ENCODE measurements at places on chromosomes 12 and 14.

DNA sequence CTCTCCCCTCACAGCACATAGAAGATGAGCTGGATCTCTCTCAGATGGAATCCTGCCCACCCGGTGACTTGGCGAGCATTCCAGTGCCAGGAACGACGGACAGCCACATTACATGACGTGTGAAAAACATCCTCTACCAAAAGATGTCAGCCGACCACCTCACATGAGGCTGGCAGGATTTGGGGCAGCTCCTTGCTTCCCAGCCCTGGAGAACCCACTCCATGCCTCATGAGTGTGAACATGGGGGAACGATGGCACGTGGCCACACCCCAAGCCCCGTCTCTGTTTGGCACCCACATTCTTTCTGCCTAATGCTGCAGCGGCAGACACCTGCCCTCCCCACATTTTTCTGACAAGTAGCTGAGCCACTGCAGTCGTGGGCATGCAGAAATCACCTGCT lies 202.5 kb downstream of the CALM1 start:
- H3K27ac ChIP-seq: no peak overlapping the region
- no peaks in the 10 kb centered on the region for H3K27me3 ChIP-seq
- H3K4me3 ChIP-seq: no peak overlapping the region
- peaks cover 9% of the 10 kb centered on the region for H3K4me1 ChIP-seq

DNA sequence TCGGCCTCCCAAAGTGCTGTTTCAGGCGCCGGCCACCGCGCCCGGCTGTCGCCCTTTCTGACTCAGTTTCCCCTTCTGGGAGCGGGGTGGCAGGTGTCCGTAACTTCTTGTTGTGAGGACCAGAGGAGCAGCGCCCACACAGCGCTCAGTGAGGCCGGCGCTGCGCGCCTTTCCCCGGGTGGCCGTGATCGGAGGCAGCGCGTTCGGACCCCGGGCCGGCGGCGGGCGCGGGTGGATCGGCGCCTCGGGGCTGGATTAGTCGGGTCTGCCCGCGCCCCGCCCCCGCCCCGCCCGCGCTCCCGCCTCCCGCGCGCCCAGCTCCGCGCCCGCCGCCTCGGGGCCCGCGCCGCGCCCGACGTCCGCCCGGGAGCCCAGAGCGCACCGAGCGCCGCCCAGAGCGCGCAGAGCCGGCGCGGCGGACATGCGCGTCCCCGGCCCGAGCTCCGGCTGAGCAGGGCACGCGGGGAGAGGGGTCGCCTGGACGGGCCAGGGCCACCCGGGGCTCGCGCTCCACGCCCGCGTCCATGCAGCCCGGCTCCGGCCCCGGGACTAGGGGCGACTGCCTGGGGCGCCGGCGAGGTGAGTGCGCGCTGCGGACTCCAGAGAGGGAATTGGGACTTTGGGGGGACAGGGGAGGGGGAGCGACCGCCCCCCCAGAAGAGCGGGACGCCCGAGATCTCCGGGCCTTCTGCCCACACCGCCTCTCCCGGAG lies 50.6 kb downstream of the LRCOL1 start:
- H3K36me3 ChIP-seq: no peaks in the 10 kb centered on the region
- no peak overlapping the region for H3K27ac ChIP-seq
- peak; percentile 36 for DNase-seq
- peak overlapping the region; percentile 93 for H3K4me3 ChIP-seq

GRCh38 chr12:95995238-95996031 lies 709 bp downstream of the HAL start:
- no peak overlapping the region for H3K27ac ChIP-seq
- H3K27me3 ChIP-seq: peaks cover 4% of the 10 kb centered on the region
- H3K36me3 ChIP-seq: peaks cover 3% of the 10 kb centered on the region
- DNase-seq: no peak
- no peak overlapping the region for H3K4me3 ChIP-seq

GRCh38 chr14:97052001-97052400 lies 254.8 kb downstream of the VRK1 start:
- no peaks in the 10 kb centered on the region for H3K36me3 ChIP-seq
- DNase-seq: no peak

GRCh38 chr14:102033241-102033640 lies 53.6 kb downstream of the HSP90AA1 start:
- H3K4me3 ChIP-seq: no peak overlapping the region
- peaks cover 70% of the 10 kb centered on the region for H3K36me3 ChIP-seq
- no peak overlapping the region for H3K27ac ChIP-seq
- DNase-seq: no peak
- peaks cover 13% of the 10 kb centered on the region for H3K4me1 ChIP-seq

- H3K27me3 ChIP-seq: no peaks in the 10 kb centered on the region
- no peak for DNase-seq
- H3K27ac ChIP-seq: no peak overlapping the region
- no peaks in the 10 kb centered on the region for H3K4me1 ChIP-seq
- H3K4me3 ChIP-seq: no peak overlapping the region
These were observed 73.2 kb downstream of the RCOR1 start for GRCh38 chr14:102665621-102666020.

All from IMR-90 (cell line).